Naive thymus-derived CD8-positive, alpha-beta T cell (primary cell): ENCODE measurements at places on chromosomes 1 and 21.

DNA sequence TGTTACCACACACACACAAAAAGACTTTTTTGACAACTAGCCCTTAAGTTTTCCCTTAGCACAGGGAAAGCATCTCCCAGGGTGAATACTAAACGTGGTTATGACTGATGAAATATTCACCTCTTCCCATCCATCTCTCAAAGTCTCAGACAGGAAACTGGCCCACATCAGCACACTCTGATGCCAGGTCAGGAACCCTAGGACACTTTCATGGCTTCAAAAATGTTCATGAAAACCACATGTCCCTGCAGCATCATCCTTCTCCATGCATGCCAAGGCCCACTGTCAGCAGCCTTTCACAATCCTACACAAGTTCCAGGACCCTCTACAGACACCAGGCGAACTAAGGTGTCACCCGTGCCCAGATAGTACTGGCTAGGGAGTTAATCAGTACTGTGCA is 68.7 kb downstream of the DNTTIP2 start:
- no peak for DNase-seq

DNA sequence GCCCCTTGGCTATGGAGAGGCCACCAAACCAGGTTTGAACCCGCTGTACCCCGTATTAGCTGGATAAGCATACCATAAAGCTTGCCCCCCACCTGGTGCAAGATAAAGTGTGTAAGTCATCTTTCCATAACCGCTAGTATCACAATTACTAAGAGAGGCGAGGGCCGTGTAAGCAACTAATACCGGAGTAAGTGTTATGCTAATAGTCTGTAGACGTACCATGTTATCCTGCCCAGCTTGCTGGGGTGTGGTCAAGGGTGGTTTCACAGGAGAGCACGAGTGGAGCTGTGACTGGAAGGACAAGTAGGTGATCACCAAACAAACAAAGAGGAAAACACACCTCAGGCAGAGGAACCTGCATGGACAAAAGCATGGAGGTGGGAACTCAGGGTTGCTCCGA is 3.6 kb upstream of the TNFRSF1B start:
- no peak for DNase-seq

DNA sequence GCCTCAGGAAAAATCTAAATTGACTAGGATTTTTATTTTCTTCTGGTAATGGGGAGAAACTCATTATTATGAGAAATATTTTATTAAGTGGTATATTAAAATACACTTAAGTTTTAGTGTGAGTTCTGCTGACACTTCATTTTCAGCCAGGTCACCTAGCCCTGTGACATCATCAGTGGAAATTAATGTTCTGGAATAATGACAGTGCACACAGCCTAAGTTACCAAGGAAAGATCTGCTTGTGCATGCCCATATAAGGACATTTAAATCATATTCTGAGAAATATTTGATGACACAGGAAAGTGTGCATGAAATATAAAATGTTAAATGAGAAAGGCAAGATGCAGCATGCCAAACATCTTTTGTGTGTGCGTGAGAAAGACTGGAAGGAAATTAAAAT is 102.0 kb downstream of the KIF14 start:
- no peak for DNase-seq

- DNase-seq: no peak
Observed at GRCh38 chr1:161482610-161483009, 22.6 kb upstream of the FCGR2A start.
